ENCODE measurements at places on chromosomes 13 and 19.

- no peak for DNase-seq
Observed at GRCh38 chr19:33157906-33158305, 26.0 kb downstream of the WDR88 start.

DNA sequence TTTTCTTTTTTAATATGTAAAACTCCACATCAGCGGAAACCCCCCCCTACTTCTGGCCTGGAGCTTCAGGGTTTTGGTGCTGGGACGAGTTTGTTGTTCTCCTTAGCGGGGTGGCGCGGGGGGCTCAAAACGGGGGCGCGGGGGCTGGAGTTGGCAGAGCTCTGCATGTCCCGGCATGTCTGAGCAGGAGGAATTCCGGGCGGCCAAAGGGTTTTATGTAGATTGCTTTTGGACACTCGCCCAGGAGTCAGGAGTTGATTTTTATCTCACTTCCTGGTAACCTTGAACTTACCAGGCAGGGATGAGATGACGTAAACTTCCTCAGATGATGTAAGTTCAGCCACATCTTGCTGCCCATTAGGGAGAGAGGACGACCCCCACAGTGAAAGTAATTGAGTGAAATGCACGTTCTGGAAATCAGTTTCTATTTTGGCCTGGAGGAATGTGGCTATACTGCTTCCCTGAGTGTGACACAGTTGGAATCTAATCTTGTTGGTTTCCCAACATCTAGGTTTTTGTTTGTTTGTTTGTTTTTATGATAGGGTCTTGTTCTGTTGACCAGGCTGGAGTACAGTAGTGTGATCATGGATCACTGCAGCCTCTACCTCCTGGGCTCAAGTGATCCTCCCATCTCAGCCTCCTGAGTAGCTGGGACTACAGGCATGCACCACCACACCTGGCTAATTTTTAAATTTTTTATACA, 21.0 kb upstream of the GDF15 start:
- peak; percentile 97 for DNase-seq

- DNase-seq, result no peak
Observed at GRCh38 chr13:72317346-72318109, 409.9 kb downstream of the MZT1 start.

DNA sequence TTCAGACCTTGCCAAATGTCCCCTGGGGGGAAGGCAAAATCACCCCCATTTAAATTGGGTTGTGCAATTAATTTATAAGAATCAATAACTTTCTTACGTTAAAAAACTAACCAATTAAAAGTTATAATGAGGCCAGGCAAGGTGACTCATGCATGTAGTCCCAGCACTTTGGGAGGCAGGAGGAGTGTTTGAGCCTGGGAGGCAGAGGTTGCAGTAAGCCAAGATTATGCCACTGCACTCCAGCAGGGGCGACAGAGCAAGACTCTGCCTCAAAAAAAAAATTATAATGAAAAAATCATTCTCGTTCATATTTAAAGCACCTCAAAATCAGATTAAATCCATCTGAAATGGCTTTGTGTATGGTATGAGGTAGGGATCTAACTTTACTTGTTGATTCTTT, 18.4 kb upstream of the SIGLEC14 start:
- no peak for DNase-seq

- no peak for DNase-seq
Observed at GRCh38 chr13:26706381-26706780, 54.2 kb downstream of the GPR12 start.

- no peak for DNase-seq
Observed at GRCh38 chr19:911197-912033, 1.6 kb downstream of the R3HDM4 start.

DNA sequence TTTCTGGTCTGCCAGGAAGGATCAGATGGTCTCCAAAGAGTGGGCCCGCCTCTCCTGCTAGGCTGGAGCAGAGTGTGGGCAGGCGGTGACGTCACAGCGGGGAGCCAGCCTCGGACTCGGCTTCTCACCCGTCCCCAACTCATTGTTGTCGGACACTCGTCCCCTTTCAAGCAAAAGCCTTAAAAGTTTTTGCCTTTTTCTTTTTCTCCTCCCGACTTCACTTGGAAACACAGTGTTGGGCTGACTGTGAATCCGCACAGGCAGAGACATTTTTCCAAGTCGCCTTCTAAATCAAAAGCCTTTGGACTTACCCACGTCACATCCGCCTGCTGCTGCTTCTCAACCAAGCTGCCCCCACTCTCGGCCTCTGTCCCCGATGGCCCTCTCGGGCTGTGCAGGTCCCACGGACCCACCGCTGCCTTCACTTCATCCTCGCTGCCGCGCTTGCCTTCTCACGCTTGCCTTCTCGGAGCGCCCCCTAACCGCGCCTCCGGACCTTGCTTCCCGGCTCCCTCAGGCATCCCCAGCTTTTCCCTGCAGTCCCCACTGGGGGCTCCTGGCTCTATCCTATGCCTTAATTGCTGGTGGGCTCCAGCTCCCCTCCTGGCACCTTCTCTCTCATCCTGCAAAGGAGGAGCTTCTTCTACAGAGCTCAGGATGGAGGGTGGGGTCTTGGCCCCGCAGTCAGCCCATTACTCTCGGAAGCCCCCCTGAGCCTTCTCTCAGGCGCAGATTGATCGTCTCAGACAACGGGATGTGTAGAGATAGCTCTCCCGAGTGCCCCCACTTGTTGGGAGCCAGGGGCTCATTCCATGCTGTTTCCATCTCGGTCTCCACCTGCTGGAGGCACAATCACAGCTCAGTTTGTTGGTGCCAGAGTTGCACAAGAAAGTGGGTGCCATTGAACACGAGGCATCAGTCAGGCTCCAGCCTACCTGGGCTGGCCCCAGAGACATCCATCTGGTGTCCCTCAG, 3.9 kb upstream of the ZNF135 start:
- no peak for DNase-seq

- DNase-seq, result no peak
Observed at GRCh38 chr13:36795463-36795862, 23.6 kb upstream of the RFXAP start.

GRCh38 chr19:39788244-39788643, 9.6 kb downstream of the LEUTX start:
- DNase-seq, result no peak

DNA sequence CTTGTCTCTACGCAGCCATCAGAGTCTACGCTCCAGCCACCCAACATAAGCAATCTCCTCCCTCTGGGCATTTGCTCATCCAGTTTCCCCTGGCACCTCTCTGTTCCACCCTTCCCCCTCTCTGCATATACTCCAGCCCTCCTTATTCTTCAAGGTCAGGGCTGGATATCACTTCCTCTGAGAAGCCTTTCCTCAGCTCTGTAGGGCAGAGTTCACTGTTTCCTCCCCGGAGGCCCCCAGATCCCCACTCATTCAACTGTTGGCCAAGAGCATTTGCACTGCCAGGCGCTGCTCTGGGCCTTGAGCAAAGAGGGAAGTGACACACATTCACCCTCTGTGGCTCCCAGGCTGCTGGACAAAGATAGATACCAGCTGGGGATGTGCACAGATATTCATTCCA, 3.3 kb downstream of the FCGRT start:
- no peak for DNase-seq

- no peak for DNase-seq
Observed at GRCh38 chr13:72164811-72165210, 297.8 kb upstream of the DACH1 start.

DNA sequence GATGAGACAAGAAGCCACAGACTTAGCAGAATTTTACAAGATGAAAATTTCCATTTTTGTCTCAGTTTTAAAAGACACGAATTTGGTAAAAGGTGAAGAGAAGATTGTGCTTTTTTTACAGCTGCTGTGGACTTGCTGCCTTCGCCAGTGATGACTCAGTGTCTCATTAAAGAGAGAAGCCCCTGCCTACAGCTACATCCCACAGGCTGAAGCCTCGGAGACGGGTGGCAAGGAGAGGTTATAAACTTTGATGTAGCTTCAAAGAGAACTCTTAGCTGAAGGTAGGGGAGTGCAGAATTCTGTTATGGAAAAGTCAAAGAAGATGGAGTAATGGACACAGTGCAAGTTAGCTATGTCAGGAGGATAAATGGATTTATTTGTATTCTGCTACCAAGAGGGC, 683.4 kb upstream of the ARGLU1 start:
- DNase-seq, result no peak

GRCh38 chr13:98372876-98373275, 195.8 kb upstream of the RNF113B start:
- DNase-seq, result no peak

- DNase-seq, result no peak
Observed at GRCh38 chr13:47962237-47962636, 38.8 kb downstream of the SUCLA2 start.

- no peak for DNase-seq
Observed at GRCh38 chr13:44302233-44302632, 71.4 kb upstream of the SERP2 start.

- DNase-seq, result no peak
Observed at GRCh38 chr19:39969681-39970424, 1.1 kb upstream of the PSMC4 start.

DNA sequence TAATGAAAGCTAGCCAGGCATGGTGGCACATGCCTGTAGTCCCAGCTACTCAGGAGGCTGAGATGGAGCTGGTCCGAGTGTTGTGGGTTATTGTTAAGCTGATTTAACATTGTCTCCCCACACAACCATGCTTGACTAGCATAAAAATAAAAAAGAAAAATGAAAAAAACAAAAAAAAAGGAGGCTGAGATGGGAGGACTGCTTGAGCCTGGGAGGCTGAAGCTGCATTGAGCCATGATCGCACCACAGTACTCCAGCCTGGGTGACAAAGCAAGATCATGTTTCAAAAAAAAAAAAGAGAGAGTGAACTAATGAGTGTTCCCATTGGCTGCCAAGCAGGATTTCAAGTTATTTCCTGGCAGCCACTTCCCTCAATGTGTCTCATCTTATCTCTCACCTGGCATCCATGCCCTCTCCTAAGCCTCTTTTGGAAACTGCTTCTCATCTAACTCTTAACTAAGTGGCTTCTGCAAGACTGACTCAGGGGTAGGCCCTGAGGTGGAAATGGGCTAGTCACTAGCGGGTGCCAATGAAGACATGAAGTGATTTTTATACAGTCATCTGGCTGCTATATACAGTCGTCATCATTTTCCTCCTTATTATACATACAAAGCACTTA, 4.9 kb downstream of the THAP8 start:
- DNase-seq, result no peak

- DNase-seq, result no peak
Observed at GRCh38 chr13:63351533-63351932, 1935.9 kb upstream of the PCDH20 start.

- no peak for DNase-seq
Observed at GRCh38 chr13:97535614-97536013, 101.6 kb downstream of the RAP2A start.

DNA sequence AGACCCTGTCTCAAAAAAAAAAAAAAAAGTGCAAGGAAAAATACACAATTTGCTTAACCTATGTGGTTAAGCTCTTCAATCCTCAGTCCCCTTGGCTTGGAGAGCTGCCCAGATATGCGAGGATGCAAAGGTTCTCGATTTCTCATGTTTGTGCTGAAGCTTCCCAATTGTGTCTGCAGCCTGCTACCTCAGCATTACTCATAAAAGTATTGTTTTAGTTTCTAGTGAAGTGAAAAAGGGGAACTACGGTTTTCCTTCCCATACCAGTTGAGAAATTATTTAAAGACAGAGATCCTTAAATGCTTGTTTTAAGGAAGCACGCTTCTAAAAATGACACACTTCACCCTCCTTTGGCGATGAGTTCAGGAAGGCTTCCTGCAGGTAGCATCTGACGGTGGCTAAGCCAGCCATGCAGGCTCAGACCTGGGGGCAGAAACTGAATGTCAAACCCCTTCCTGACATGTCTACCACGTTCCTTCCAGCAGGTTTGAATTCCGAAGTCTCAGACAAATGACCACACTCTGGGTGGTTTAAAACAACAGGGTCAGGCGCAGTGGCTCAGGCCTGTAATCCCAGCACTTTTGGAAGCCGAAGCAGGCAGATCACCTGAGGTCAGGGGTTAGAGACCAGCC, 47.9 kb downstream of the RUBCNL start:
- DNase-seq, result no peak

- no peak for DNase-seq
Observed at GRCh38 chr19:29487432-29487831, 38.4 kb upstream of the VSTM2B start.

GRCh38 chr13:72853000-72853399, 71.1 kb downstream of the PIBF1 start:
- no peak for DNase-seq

DNA sequence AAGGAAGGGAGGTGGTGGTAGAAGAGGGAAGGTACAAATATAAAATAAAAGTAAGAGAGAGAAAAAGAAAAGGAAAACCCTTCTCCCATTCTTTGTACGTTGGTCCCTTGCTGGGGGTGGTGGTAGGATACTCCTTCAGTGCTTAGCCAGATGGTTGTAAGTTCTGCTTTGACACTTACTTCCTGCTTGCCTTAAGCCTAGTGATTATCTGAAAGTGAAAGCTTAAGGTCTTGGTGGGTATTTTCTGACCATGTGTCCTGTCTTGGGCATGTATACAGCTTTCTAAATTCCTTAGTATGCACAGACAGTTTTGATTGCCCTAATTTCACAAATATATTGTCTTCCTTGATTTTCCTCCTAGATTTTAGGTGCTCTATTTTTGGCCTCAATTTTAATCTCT, 314.8 kb downstream of the PCDH17 start:
- no peak for DNase-seq

GRCh38 chr13:74129500-74130191, 4.6 kb downstream of the KLF12 start:
- no peak for DNase-seq

- no peak for DNase-seq
Observed at GRCh38 chr13:111857336-111857735, 209.6 kb upstream of the SOX1 start.

DNA sequence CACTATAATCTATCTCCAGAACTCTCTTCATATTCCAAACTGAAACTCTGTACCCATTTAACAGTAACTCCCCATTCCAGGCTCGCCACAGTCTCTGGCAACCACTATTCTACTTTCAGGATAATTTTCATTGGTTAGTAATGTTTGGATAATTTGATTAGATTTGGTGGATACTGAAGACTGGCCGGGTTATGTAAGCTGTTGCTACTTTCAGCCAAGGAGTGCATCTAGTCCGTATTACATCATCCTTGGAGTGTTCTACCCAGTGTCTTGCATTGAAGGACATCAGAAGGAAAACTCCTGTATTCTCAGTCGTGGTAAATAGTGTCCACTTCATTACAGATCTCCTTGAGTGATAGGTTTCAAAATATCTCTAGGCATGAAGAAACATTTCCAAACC, 60.5 kb downstream of the PCCA start:
- DNase-seq, result peak; percentile 5

DNA sequence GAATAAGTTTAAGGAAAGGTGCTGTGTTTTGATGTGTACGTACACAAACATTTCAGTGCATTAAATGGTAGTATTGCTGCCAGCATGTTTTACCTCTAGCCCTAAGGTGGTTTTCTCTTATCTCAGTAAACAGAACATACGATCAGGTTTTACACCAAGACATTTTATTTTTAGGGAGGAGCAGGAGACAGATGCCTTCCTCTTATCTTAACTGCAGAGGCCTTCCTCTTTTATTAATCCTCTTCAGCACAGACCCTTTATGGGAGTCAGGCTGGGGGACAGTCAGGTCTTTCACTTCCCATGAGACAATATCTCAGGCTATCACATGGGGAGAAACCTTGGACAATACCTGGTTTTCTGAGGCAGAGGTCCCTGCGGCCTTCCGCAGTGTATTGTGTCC, 14.9 kb upstream of the ZNF611 start:
- no peak for DNase-seq

GRCh38 chr13:97257800-97258799, 36.0 kb downstream of the MBNL2 start:
- peak; percentile 46 for DNase-seq

GRCh38 chr19:50877338-50877737, 4.1 kb downstream of the KLK2 start:
- DNase-seq, result no peak
